ENCODE measurements at places on chromosomes 11 and 22. TPM values are rescaled to one million over a fixed set of nuclear protein-coding genes. Genes with fewer than 3 reads are reported as not detected.

The SCN2B gene
- total RNA-seq: not detected

The TRPC6 gene
- 0.17 TPM for total RNA-seq

The GRM5 gene
- total RNA-seq: not detected

The KREMEN1 gene
- 5.4 TPM for total RNA-seq

The FJX1 gene
- 3.0 TPM for total RNA-seq

The MMP3 gene
- not detected for total RNA-seq

The NXPE4 gene
- total RNA-seq: not detected

The MIAT gene
- 1.2 TPM for total RNA-seq

The YPEL1 gene
- total RNA-seq: 0.98 TPM

The ACAT1 gene
- total RNA-seq: 1,048 TPM

The MS4A14 gene
- total RNA-seq: 1.1 TPM

The SNX32 gene
- total RNA-seq: under 0.01 TPM

The OR6A2 gene
- not detected for total RNA-seq

The HSPB2 gene
- 0.14 TPM for total RNA-seq

The MS4A12 gene
- not detected for total RNA-seq

The SERPIND1 gene
- 117 TPM for total RNA-seq

The OR52A1 gene
- total RNA-seq: not detected

Data from liver (tissue), 10 donors.